ENCODE measurements at places on chromosomes 5 and 9.

DNA sequence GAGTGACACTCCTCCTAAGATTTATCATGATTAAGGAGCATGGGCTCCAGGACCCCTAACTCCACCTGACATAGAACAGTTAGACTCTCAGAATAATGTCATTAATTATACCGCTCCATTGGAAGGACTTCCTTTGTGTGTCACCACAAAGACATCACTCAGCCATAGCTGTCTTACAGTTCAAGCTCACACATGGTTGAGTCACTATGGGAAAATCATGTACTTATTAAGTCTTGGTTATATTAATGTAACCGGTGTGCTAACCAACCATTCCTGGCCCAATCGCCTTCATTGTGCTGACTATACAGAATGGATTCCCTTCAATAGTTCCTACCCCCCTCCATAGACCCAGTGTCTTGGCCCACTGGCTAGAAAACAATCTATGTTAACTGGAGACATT lies 10.9 kb upstream of the MCCC2 start:
- no peak for DNase-seq

- DNase-seq = no peak
Observed at GRCh38 chr9:128099932-128100491, 27.5 kb downstream of the PTGES2 start.

DNA sequence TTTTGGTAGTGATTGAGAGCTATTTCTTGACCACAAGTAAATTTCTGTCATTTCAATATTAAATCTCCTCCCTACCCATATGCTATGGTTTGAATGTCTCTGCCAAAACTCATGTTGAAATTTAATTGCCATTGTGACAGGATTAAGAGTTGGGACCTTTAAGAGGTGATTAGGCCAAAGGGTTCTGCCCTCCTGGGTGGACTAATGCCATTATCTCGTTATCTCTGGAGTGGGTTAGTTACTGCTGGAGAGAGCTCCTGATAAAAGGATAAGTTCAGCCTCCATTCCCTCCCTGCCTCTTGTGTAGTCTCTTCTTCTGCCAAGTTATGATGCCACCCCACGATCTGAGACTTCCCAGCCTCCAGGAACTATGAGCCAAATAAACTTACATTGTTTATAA lies 3.6 kb upstream of the DRD1 start:
- no peak for DNase-seq

DNA sequence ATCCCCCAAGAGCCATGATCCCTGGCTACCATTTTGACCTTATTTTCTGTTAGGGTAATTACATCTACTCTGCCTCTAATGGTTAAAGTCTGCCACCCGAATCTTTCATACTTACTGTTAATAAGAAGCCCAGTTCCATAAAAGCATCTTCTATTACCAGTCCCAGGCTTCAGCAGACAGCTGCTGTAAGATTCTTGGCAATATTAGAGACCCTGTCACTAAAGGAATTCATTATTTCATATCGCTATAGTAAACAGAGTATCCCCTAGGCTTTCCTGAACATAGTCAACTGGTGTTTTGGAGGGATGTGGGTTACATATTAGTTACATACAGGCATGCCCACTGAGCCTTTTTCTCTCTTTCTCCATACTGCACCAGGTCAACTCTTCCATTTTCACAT lies 608.7 kb upstream of the SEMA6A start:
- DNase-seq = no peak

GRCh38 chr5:165448753-165449152 lies 1943.3 kb downstream of the MAT2B start:
- DNase-seq = no peak

GRCh38 chr5:132438917-132439316 lies 51.7 kb downstream of the IRF1 start:
- no peak for DNase-seq

GRCh38 chr9:19411316-19411715 lies 2.5 kb downstream of the ACER2 start:
- DNase-seq = no peak

- DNase-seq = no peak
Observed at GRCh38 chr9:33939924-33940874, 108.5 kb downstream of the UBAP2 start.

- DNase-seq = no peak
Observed at GRCh38 chr5:90142541-90142940, 267.0 kb downstream of the CETN3 start.

DNA sequence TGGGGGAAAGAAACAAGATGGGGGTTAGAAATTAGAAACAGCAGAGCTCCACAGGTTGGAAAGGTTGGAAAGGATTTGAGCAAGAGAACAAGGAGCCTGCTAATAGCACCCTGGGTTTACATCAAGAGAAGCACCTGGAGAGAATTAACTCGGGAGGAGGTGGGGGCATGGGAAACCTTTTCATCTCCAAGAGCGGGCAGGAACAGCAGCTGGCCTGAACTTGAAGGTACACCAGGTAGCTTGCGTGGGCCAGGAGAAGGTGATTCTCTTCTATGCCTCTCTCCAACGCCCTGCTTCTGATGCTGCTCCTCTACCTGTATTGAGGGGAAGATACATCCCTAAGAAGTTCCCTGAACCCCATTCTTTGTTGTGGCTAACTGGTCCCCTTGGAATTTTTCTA lies 37.1 kb upstream of the GLRX start:
- DNase-seq = no peak

- DNase-seq = no peak
Observed at GRCh38 chr5:98941131-98941883, 12.5 kb upstream of the CHD1 start.

GRCh38 chr5:141475625-141476131 lies at the start of gene PCDHGC3:
PCDHGC3 (plus strand) TSS chr5:141475966; CDS start chr5:141476117, 151 bp downstream.
- no peak for DNase-seq

GRCh38 chr9:9881692-9882091 lies 731.1 kb downstream of the PTPRD start:
- DNase-seq = no peak

GRCh38 chr9:73916016-73916673 lies 581.0 kb upstream of the RORB start:
- no peak for DNase-seq

DNA sequence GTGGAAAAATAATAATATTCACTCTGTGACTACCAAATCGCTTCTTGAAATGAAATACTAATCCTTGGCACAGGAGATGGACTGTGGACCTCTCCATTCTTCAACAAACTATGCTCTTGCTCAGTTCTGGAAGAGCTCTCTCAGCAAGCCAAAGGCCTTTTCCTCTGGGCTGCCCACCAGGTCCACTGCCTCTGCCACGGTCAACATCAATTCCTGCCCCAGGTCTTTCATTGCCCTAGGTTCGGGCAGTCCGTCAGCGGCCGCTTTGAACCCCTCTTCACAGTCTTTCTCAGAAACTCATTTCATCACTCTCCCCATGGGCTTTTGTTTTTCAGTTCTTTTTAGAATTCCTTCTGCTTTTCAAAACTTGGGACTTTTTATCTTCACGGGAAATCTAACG lies 64.9 kb downstream of the GNAQ start:
- no peak for DNase-seq

DNA sequence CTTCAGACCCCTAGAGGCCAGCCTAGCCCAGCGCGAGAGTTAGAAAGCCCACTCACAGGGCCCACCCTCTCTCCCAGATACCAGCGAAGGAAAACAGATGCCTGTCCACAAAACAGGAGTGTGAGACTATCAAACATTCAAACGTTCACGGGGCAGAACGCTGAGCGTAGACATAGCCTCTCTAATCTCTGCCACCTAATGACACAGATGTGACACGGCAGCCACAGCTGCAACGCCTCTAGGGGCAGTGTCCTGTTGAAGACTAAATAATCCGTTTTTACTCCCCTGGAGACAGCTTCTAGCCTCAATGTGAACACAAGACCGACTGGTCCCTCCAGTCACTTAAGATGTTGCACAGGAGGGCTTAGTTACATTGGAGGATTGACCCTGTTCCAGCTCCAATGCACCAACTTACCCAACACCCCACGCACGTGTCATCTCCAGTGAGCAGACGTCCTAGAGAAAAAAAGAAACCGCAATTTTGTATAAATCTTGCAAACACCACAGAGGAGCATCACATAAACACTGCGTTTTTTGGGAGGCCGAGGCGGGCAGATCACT lies 14.3 kb downstream of the DIPK1B start:
- DNase-seq = no peak

- no peak for DNase-seq
Observed at GRCh38 chr5:107099506-107099905, 571.2 kb downstream of the EFNA5 start.

DNA sequence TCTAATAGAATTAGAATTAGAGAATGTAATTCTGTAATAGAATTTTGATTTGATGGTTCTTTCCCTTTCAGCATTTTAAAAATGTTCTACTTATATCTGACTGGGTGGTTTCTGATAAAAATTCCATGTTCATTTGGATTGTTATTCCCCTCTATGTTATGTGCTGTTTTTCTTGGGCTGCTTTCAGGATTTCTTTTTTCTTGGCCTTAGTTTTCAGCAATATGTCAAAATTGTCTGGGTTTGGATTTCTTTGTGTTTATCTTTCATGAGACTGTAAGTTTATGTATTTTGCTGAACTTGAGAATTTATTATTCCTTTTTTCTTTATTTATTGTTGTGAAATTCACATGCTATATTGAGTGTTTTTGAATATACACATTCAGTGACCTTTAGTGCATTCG lies 189.1 kb downstream of the RANBP17 start:
- DNase-seq = no peak

GRCh38 chr5:30891660-30892059 lies 301.8 kb upstream of the CDH6 start:
- DNase-seq = no peak

GRCh38 chr5:54703565-54704255 lies 186.2 kb downstream of the SNX18 start:
- no peak for DNase-seq

DNA sequence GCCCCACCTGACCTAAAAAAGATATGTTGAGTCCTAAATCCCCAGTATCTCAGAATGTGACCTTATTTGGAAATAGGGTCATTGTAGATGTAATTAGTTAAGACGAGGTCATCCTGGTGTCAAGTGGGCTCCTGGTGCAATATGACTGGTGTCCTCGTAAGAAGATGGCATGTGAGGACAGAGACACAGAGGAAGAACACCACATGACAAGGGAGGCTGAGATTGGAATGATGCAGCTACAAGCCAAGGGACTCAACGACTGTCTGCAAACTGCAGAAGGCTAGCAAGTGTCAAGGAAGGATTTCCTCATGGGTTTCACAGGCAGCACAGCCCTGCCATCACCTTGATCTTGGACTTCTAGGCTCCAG lies 100.4 kb upstream of the DAP start:
- DNase-seq = no peak

DNA sequence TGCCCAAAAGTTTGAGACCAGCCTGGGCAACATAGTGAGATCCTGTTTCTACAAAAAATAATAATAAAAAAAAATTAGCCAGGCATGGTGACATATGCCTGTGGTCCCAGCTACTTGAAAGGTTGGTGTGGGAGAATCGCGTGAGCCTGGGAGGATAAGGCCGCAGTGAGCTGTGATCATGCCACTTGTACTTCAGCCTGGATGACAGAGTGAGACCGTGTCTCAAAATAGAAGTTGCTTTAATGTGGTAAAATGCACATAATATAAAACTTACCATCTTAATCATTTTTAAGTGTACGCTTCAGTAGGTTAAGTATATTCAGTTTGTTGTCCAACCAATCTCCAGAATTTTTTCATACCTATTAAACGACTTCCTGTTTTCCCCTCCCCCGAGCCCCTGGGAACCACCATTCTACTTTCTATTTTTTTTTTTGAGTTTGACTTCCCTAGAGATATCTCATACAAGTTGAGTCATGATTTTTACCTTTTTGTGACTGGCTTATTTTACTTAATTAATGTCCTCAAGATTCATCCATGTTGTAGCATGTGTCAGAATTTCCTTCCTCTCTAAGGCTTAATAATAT lies 120.1 kb upstream of the POC5 start:
- DNase-seq = no peak

- no peak for DNase-seq
Observed at GRCh38 chr9:83198371-83198770, 135.4 kb upstream of the RASEF start.

GRCh38 chr5:60835554-60835953 lies 8.5 kb downstream of the ELOVL7 start:
- DNase-seq = no peak

- DNase-seq = no peak
Observed at GRCh38 chr5:175133185-175133584, 310.8 kb downstream of the DRD1 start.

DNA sequence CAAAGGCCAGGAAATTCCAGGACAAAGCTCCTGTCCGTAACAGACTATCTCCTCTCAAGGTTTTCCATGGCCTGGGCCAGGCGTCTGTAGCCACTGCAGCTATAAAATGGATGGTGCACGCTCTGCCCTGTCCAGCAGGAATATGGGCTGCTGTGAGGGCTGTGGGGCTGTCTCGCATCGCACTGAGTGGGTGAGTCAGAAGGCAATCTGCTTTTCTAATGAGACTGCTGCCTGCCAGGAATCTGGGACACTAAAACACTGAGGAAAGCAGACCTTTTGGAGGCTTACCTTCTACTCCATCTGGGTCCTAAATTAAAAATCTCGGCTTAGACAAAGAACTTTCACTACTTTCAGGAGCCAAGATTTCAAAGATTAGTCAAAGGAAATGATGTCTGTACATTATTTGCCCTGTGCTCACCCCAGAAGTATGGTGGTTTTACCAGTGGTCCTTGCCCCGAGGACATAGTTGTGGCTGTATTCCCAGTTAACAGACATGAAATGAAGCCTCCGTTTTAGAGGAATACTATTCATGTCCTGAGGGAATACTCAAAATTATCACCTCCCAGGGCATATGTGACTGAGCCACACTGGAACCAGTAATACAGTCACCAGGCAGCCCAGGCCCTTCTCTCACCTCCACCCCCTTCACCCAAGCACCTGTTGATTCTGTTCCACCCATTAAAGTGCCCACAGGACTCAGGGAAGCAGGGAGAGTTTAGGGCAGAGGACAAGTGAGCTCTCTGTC lies 56.4 kb downstream of the PFDN1 start:
- DNase-seq = no peak

DNA sequence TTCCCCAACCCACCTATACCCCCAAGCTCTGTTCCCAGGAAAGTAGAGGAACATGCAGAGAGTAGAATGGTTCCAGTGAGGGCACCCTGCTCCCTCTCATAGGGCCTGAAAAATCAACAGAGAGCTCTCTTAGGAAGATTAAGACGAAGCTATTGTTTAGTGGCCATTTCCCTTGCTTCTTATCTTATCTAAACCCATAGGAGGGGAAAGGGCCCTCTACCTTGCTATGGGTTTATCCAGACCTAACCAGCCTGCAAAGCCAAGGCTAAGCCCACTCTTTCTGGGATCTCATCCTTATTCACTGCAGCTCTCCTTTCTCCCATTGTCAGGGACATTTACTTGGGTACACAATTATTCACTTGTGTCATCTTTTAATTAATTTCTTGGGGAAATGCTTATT lies 39.3 kb upstream of the HK3 start:
- DNase-seq = no peak

Data from SHP77 treated with DMSO at 0.1 percent for 48 hours (cell line).